Fibroblast of lung (primary cell): ENCODE measurements at places on chromosomes 6 and 20. TPM values are rescaled to one million over a fixed set of nuclear protein-coding genes. Genes with fewer than 3 reads are reported as not detected.

UBE3D gene
- total RNA-seq: 5.6 and 6.7 TPM in 2 replicates

SAMD3 gene
- total RNA-seq: 2.8 and 4.9 TPM in 2 replicates

VPS52 gene
- total RNA-seq: 33.4 and 44.9 TPM in 2 replicates

CST3 gene
- total RNA-seq: 135 and 162 TPM in 2 replicates
